Hepatic stellate cell (primary cell): ENCODE measurements at places on chromosomes 16 and 17.

- DNase-seq, result no peak
Observed at GRCh38 chr16:1003391-1004347, 22.1 kb downstream of the SOX8 start.

DNA sequence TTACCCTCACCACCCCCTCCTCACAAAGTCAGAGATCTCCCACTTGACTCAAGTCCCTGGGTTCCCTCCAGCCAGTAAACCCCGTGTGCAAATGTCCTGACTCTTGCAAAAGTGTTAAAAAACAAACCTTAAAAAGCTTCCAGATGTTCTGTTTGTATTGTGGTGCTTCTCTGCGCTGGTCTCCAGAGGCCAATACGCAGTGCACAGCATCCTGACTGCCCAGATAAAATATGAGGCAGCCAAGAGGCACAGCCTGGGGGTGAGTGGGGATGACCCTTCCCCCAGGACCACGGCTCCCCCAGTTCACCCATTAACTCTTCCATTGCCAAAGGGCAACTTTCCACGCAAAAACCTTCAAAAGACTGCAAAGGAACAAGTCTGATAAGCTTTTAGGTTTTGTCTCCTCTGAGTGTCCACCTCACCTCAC, 291.8 kb downstream of the SOX9 start:
- no peak for DNase-seq

GRCh38 chr16:21704733-21705132, 41.0 kb downstream of the OTOA start:
- no peak for DNase-seq

DNA sequence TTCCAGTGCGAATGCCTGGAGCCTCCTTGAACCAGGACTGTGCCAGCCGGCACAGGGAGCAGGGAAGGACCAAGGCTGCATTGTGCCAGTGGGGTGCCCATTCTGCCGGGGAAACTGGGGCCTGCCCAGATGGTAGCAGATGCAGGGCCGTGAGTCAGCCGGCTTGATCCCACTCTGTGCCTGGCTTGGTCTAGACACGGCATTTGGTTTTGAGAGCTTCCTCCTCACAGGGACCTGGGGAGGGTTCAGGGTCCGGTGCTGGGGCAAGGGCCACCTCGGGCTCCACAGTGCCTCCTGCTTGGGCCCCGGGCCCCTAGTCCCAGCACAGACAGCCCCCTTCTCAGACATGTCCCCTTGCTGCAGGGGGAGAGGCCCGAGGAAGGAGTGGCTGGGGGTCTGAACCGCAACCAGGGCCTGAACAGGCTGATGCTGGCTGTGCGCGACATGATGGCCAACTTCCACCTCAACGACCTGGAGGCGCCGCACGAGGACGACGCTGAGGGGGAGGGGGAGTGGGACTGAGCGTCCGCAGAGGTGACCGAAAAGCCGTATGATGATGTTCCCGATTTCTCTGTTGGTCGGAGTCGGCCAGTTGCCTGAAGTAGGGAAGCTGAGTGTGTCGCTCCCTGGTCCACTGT, 7.8 kb upstream of the MC1R start:
- DNase-seq, result no peak

DNA sequence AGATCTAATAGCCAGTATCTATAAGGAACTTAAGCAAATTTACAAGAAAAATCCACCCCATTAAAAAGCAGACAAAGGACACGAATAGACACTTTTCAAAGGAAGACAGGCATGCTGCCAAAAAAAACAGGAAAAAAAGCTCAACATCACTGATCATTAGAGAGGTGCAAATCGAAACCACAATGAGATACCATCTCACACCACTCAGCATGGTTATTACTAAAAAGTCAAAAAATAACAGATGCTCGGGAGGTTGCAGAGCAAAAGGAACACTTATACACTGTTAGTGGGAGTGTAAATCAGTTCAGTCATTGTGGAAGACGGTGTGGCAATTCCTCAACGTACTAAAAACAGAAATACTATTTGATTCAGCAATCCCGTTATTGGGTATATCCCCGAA, 9.6 kb downstream of the STX8 start:
- no peak for DNase-seq

- peak; percentile 39 for DNase-seq
Observed at GRCh38 chr16:80369138-80369958, 171.4 kb upstream of the DYNLRB2 start.

DNA sequence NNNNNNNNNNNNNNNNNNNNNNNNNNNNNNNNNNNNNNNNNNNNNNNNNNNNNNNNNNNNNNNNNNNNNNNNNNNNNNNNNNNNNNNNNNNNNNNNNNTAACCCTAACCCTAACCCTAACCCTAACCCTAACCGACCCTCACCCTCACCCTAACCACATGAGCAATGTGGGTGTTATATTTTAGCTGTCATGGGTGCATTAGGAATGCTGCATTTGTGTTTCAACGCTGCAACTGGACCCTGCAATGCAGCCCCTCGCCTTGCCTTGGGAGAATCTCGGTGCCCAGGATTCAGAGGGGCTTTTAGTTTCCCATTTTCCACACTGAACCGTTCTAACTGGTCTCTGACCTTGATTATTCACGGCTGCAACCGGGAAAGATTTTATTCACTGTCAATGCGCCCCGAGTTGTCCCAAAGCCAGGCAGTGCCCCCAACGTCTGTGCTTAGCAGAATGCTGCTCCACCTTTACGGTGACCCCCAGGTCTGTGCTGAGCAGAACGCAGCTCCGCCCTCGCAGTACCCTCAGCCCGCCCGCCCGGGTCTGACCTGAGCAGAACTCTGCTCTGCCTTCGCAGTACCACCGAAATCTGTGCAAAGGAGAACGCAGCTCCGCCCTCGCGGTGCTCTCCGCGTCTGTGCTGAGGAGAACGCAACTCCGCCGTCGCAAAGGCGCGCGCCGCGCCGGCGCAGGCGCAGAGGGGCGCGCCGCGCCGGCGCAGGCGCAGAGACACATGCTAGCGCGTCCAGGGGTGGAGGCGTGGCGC, 43.3 kb downstream of the POLR3K start:
- DNase-seq, result no peak

GRCh38 chr16:57444711-57445110, 2.5 kb downstream of the CIAPIN1 start:
- DNase-seq, result no peak

GRCh38 chr17:7043497-7044198, at the start of gene SLC16A11:
TSS of gene SLC16A11 (minus strand) at chr17:7044092. CDS start at chr17:7043513, 579 bp downstream.
- DNase-seq, result no peak

DNA sequence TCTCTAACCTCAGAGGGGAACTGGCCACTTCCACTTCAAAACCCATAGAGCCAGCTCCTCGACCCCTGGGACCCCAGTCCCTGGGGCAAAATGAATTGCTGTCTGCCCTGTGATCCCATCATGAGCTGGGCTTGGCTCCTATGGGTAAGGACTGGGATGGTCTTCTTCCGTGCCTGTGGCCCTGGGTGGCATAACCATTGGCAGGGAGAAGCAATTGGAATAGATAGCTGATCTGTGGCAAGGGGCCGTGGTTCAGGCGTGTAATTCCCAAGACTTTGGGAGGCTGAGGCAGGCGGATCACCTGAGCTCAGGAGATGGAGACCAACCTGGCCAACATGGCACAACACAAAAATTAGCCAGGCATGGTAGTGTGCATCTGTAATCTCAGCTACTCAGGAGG, 4.3 kb downstream of the SULT1A2 start:
- DNase-seq, result no peak

DNA sequence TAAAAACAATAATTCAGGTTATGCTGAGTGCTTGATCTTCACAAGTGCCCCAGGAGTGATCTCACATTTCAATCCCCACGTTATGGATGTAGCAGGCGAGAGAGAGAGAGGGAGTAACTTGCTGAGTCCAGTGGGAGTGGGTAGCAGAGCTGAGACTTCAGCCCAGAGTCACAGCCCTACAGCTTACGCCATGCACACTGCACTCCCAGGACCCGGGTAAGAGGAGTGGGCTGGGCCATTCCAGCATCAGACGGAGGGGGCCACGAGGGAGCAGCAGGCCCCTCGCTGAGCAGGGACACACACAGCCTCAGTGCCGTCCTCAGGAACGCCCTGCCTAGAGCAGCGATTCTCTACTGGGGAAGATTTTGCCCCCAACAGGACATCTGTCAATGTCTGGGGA, 9.8 kb upstream of the KIF19 start:
- DNase-seq, result no peak

DNA sequence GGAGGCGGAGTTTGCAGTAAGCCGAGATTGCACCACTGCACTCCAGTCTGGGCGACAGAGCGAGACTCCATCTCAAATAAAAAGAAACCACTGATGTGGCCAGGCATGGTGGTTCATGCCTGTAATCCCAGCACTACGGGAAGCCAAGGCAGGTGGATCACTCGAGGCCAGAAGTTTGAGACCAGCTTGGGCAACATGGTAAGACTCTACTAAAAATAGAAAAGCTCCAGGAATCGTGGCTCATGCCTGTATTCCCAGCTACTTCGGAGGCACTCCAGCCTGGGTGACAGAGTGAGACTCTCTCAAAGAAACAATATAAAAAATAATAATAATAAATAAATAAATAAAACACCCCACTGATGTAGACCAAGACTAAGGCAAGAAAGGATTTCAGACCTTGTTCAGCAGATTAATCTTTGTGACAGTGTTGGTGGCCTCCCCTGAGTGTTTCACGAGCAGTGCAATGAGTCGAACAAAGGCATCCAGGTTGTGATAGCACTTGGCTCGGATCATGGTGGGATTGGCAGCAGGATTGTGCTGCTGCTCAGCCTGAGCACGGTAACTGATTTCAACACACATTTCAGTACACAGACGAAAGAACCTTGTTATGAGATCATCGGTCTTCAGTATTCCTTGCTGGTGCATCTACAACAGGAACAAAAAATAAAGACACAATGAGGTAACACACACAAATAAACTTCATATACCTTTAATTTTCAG, 18.6 kb downstream of the SETD6 start:
- no peak for DNase-seq

GRCh38 chr17:4881761-4882555, 17.4 kb upstream of the C17orf107 start:
- peak; percentile 61 for DNase-seq

DNA sequence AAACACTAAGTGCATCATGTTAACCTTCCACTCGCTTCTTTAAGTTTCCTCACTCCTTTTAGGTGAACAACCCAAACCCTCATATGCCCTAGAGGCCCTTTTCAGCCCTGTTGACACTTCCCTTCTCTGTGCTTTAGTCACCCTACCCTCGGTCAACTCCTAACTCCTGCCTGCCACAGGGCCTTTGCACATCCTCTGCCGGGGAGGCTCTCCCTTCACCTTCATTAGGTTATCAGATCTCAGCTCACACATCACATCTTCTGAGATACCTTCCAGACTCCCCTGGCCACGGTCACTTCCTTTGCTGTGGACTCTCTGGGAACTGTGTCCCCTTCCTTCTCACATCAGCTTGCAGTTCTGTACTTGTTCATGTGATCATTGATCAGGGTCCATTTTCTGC, 574.4 kb downstream of the MAF start:
- DNase-seq, result no peak

DNA sequence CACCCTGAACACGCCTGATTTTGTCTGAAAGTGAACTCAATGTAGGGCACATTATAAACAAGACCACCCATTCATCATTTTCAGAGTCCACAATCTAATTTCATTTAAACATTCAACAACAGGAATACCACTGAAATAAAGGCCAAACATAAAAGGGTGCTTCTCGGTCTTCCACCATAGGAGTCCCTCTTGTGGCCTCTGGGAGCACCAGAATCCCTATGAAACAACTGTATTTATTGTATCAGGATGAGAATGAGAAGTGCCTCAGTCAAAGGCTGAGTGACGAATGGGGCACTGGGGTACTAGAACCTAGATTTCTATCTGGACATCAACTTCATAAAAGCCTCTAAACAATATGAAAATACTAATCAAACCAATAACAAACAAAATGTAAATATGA, 40.4 kb downstream of the NXPH3 start:
- peak; percentile 19 for DNase-seq

- no peak for DNase-seq
Observed at GRCh38 chr16:53881371-53881770, 177.4 kb downstream of the FTO start.

GRCh38 chr16:82630688-82631087, 3.9 kb downstream of the CDH13 start:
- DNase-seq, result no peak

GRCh38 chr17:78019367-78019975, 61.0 kb downstream of the TNRC6C start:
- no peak for DNase-seq

- no peak for DNase-seq
Observed at GRCh38 chr16:49851468-49851787, 4.5 kb downstream of the ZNF423 start.

- DNase-seq, result no peak
Observed at GRCh38 chr17:46984341-46984740, 5.3 kb upstream of the RPRML start.

- no peak for DNase-seq
Observed at GRCh38 chr17:58229881-58230280, 8.5 kb upstream of the LPO start.

DNA sequence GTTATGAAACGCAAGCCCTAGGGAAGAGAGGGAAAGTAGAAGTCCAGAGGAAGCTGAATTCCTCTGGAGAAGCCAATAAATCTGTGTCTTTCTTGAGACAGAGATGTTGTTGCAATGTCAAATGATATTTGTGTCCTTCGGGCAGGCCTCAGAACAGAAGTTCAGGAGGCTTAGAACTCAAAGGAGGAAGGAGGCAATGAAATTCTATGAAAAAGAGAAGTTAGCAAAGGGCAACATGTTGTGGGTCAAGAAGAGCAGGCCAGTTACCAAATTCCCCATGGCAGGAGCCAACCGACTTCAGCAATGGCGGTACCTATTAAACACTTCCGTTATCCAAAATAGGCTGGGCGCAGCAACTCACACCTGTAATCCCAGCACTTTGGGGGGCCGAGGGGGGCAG, 109.0 kb upstream of the DHX40 start:
- no peak for DNase-seq

GRCh38 chr16:17780181-17780580, 309.4 kb upstream of the XYLT1 start:
- no peak for DNase-seq

DNA sequence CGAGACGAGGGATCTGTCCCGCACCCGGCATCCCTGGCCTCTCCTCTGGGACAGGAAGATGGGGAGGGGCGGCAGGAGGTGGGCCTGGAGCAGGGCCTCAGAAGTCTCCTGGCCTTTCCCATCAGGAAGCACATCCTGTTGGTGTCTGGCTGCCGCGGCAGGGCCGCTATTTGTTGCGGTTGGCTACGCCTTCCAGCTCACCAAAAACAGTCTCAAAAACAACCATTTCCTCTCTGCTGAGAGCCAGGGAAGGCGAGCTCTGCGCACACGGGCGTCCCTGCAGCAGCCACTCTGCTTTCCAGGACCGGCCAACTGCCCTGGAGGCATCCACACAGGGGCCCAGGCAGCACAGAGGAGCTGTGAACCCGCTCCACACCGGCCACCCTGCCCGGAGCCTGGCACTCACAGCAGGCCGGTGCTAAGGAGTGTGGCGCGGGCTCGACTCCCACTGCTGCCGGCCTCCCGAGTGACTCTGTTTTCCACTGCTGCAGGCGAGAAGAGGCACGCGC, at the start of gene TMEM204:
Gene TMEM204, plus strand, starts transcription at position 224 of the 509 bp plus-strand sequence. CDS start 610 bp downstream, outside the sequence.
- peak; percentile 85 for DNase-seq

DNA sequence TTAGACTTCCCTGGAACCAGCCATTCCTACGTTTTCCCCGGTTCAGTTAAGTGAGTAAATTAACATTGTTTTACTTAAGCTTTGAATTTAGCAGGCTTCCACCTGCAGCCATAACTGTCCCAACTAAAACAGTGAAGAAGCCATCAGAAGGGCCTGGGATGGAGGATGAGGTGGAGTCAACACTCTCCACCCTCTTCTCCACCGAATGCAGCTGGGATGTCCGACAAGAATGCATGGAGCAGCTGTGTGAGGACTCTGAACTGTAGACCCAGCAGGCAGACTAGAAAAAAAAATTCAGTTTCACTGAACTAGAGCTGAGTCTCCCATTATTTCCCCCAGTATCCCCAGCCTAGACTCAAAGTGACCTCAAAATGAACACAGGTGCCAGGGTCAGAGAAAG, 114.8 kb downstream of the C16orf95 start:
- DNase-seq, result peak; percentile 55
